Sigmoid colon (tissue), 7 donors: ENCODE measurements at places on chromosomes 5 and 9. TPM values are rescaled to one million over a fixed set of nuclear protein-coding genes. Genes with fewer than 3 reads are reported as not detected.

INSL4 gene
- polyA plus RNA-seq, result not detected

SIT1 gene
- 15.9 TPM for polyA plus RNA-seq

GRIN1 gene
- polyA plus RNA-seq, result not detected

GPX3 gene
- polyA plus RNA-seq, result 1,326 TPM

IL13 gene
- polyA plus RNA-seq, result 0.15 TPM

TMEFF1 gene
- not detected for polyA plus RNA-seq

WDR38 gene
- polyA plus RNA-seq, result not detected

LECT2 gene
- polyA plus RNA-seq, result not detected

PDE6A gene
- 1.6 TPM for polyA plus RNA-seq
